ENCODE measurements at places on chromosomes 13 and 19.

DNA sequence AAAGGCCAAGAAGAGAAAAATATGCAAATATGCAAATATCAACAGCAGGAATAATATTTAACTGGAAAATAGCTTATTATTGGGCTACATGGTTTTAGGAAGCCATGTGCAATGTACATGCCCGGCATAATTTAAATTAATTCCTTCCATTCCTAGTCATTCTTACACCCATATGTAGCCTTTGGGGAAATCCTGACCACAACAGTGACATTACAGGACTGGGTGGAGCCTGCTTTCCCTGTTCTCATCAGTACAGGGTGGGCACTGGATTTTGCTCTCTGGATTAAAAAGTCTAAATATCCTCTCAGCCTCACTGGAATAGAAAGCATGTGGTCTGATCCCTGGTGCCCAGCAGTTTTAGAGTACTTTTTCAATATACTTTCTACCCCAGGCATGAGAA, 198.2 kb downstream of the DNAJC15 start:
- DNase-seq: no peak

DNA sequence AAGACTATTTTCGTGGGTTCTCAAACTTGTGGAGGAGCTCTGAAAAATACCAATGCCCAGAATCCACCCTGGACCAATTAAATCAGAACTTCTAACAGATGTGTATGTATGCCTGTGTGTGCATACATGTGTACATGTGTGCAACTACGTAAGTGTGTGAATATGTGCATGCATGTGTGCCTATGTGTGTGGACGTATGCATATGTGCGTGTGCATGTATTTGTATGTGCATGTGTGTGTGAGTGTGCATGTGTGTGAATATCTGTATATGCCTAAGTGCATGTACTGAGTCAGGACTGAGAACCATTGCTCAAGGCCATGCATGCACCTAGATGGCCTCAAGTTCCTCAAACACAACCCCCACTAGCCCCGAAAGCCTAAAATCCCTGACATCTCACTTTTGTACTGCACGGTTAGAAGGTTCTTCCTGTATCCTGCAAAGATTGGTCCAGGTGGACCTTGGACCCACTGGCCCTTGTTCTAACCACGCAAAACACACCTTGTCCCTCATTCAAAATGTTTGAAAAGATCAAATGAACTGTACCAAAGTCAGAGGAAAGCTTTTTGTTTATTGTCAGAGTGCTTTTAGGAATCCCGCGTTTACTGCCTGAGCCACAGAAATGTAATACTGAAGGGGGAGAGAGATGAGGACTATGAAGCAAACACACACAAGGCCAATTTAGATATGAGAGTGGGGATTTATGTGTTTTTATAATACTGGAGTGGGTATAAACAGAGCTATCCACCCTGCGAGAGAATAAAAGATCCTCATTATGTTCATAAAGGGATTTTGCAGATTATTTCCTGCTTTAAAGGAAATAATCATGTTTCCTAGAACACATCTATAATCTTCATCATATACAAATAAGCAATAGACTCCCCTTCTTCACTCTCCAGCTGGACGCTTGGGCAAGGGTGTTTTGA, 39.1 kb downstream of the LATS2 start:
- no peak for DNase-seq

DNA sequence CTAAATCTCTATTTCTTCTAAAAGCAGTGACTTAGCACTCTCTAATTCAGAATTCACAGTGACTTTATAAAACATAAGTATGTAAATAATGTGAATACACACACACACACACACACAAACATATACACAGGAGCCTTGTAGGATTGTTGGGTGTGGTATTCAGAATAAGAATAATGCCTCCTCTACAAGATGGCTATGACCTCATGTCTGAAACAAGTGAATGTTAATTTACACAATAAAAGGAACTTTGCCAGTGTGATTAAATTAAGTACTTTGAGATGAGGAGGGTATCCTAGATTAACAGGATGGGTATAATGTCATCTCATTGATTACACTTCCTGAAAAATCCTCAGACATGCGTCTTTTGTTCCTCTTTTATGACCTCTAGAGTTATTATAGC, 234.6 kb downstream of the SLITRK6 start:
- DNase-seq: no peak

DNA sequence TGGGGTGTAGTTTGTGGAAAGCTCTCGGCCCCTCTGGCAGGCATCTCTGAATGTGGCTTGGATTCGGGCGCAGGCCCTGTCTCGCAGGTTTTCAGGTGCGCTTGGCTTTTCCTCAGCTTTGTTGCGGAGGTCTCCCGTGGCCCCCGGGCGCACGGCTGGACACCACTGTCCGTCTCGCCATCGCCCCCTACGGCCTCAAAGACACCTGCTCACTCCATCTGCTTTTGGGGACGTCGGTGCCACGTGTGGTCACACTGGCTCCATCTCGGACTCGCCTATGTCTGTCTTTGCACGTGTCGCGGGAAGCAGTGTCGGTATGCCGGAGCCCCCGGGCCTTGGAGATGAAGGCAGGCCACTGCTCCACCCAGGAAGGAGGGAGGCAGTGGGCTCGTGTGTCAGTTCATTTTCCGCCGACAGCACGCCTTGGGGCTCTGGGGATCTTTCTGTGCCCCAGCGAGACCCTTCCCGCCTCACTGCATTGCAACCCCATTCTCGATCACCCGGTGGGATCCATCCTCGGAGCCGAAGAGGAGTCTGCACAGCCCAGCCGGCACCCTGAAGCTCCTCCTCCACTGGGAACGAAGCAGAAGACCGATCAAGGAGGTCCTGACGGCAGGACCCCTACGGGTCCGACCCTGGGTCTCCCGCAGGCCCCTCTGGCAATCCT, 42.1 kb downstream of the ZNF146 start:
- no peak for DNase-seq

DNA sequence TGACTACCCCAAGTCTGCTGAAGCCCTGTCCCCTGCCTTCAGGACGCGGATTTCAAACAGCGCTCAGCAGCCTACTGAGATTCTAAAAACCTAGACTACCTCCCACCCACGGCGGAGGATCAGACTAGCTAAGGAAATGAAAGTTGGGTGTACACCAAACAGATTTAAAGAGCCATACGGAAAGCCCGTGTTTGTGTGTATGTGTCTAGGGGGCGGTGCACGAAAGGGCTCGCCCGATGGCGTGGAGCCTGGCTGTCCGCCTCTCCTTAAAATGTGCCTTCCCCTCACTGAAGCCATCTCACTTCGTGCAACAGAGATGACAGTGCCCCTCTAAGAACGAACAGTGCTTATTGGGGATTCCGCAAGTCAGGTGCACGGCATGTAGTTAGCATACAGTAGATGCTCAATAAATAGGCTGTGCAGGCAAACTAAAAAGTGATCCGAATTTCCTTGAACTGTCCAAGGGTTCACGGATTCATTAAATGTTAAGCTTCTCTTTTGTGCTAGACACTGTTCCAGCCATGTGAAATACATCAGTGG, 639 bp downstream of the LENG1 start:
- DNase-seq: no peak

DNA sequence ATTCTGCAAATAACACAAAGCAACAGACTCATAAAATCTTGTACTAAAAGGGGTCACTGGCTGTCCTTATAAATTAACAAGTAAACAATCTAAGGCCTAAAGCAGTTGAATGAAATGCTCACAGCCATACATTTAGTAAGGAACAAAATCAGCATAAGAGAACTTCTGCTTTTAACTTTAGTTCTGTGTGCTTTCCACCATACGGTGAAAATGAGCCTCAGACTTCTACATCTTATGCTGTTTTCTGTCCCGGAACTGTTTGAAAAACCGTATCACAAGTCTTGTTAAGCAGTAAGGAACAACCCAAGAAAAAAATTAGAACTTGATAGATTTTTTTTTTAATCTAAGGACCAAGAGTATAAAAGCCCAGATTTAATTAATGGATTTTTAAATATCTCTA, 549.1 kb upstream of the MIR17HG start:
- no peak for DNase-seq

All from stimulated activated CD4-positive, alpha-beta T cell treated with anti-CD3 and anti-CD28 coated beads, Interleukin-1b, Interleukin-23, amount 100 ng/mL, for 1 hour (primary cell).